ENCODE measurements at places on chromosomes 6 and 20.

GRCh38 chr6:150001295-150002008, 23.9 kb downstream of the RAET1L start:
- DNase-seq = no peak

GRCh38 chr20:24836661-24837299, 112.3 kb upstream of the CST7 start:
- DNase-seq = no peak

- DNase-seq = no peak
Observed at GRCh38 chr20:39268981-39269461, 306.9 kb downstream of the DHX35 start.

- no peak for DNase-seq
Observed at GRCh38 chr6:25640446-25640845, 11.6 kb upstream of the SCGN start.

DNA sequence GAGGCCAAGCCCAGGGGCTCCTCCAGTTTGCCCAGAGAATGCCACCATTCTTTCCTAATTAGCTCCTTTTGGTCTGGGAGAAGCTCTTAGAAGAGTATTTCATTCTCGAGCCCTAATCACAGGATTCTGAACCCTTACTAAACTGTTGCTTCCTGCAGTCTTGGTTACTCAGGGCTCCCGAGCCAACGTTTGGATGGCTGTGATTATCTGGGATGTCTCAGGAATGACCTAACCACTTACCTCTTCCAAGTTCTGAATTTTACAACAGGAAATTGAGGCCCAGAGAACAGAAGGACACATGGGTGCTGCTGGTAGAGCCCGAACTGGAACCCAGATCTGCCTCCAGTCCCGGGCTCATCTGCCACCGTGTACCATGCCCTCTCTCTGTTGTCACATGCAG, 22.2 kb upstream of the PNPLA1 start:
- no peak for DNase-seq

- no peak for DNase-seq
Observed at GRCh38 chr20:23164176-23164601, 78.1 kb upstream of the CD93 start.

- peak; percentile 88 for DNase-seq
Observed at GRCh38 chr20:33672426-33673113, 1.7 kb downstream of the NECAB3 start.

DNA sequence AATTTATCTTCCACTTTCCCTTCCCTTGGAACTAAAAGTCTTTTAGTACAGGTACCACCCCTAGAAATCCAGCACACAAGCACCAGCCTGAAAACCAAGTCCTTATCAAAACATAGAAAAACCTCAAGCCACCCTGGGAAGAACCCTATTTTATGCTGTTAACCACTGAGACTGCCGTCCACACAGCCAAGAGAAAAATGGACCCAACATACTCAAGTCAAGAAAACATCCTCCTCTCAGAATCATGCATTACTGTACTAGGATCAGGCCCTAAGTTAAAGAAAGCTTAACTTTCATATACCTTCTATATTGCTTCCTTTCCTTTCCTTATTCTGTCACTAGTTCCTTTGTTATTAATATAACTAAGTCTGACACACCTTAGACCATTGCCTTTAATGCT, 16.9 kb upstream of the GOPC start:
- DNase-seq = no peak

DNA sequence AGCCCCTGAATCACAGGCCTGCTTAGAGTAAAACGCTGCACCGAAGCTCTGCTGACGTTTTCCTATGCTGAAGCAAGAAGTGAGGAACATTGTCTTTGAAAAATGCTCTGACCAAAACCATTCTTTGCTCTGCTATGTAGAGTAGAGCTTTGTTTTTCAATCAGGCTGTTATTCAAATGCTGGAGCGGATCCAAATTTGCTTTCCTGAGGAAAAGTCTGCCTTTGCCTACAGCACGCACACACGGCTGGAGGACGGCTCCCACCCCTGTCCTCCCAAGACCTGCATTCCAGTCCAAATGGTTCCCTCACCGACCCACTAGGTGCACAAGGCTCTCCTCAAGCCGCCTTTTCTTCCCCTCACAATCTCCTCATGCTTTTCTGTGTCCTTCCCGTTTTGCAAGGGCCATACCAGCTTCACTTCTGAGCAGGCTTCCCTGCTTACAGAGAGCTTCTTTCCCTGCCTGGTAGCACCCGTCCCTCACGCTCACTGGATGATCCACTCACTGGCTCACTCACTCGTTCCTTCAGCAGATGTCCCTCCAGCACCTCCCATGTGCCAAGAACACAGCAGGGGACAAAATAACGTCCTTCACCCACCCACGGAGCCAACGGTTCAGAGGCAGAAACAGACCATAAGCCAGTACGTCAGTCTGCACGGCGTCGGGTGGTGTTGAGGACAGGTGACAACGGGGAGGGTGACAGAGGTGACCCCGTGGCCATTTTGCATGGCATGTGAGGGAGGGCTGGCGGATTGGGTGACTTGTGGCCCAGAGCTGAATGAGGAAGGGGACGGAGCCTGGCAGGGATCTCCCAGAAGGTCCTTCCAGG, 137.9 kb upstream of the NEDD9 start:
- no peak for DNase-seq

DNA sequence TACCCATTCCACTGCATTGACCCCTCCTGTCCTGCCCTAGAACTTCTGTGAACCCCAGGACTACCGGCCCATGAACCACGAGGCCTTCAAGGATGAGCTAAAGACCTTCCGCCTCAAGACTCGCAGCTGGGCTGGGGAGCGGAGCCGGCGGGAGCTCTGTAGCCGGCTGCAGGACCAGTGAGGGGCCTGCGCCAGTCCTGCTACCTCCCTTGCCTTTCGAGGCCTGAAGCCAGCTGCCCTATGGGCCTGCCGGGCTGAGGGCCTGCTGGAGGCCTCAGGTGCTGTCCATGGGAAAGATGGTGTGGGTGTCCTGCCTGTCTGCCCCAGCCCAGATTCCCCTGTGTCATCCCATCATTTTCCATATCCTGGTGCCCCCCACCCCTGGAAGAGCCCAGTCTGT, 8.7 kb downstream of the CDC25B start:
- DNase-seq = no peak

DNA sequence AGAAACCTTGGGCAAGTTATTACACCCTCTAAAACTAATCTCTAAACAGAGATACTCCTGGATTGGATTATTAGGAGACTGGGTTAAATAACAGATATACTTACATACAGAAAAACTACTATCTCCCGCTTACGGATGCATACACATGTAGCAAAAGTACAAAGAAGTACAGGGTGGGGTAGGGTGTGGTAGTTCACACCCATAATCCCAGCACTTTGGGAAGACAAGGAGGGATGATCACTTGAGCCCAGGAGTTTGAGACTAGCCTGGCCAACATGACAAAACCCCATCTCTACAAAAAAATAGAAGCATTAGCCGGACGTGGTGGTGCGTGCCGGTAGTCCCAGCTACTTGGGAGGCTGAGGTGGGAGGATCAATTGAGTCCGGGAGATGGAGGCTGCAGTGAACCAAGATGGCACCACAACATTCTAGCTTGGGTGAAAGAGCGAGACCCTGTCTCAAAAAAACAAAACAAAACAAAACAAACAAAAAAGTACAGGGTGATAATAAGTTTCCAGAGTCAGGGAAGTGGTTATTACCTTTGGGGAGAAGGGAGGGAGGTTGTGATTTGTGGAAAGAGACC, 8.1 kb downstream of the PIM1 start:
- DNase-seq = no peak

DNA sequence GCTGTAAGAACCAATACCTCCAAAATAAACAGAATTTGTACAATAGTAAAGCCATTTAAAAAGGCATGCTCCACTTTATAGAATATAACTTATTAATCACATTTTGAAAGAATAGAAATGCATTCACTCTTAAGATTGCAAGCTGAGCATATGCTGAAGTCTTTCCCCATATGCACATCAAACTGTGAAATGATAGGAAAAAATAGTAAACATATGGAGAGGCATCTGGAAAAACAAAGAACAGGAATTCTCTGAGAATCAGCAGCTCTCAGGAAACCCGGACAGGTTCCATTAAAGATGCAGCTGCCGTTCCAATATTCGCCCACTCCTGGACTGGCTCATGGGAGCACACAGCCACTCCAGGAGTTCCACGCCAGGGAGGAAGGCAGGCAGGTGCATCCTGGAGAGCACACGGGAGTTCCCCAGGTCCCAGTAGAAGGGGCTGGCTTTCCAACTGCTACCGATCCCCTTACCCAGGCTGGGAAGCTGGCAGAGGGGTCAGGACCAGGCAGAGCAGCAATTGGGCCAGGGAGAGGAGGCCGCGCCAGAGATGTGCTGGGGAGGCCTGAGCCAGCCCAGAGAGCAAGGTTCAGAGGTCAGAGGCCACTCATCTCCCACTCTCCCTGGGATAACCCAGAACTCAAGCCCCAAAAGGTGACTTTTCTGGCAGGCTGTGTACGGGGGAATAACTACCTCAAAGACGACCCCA, 111.1 kb downstream of the DLL1 start:
- DNase-seq = no peak

GRCh38 chr6:90305800-90306448, 9.3 kb upstream of the BACH2 start:
- no peak for DNase-seq

- no peak for DNase-seq
Observed at GRCh38 chr6:71290611-71291010, 2.0 kb downstream of the OGFRL1 start.

DNA sequence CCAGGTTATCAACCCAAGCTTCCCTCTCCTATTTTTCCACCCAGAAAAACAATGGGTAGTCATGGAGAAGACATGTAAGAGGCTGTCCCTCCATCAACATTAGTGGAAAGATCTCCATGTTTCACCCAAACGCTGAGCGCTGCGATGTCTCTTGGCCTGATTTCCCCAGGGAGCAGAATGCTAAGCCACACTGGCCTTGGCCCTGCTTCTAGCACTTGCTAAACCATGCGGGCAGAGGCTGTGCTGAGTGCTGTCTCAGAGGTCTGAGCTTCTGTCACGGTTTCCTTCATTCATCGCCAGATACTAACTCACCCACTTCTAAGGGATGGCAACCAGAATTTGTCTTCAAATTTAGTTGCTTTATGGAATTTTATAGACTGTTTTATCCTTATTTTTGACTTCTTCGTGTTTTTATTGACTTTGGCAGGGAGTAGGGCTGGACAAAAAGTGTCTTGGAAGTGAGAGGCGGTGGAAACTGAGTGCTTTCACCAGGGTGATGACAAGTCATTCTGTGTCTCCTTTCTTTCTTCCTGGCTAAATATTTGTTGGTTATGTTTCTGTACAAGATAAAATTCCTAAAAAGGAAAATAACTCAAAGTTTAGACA, 181.4 kb upstream of the UST start:
- DNase-seq = no peak

DNA sequence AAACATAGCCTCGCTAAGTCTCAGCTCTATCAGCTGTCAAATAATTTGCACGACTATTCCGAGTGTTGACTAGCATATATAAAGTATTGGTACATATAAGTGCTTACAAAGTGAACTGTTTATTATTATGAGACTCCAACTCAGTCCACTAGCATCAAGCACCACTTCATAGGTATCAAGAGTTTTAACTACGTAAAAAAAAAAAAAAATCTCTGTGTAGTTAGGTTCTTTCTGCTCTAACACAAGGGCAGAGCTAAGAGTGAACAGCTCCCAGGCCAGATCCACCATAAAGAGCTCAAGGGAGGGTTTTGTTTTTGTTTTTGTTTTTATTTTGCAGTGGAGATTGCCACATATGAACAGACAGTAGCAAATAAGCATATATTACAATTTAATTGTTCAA, 309.8 kb upstream of the SGK1 start:
- no peak for DNase-seq

- DNase-seq = no peak
Observed at GRCh38 chr6:110649704-110650103, 165.6 kb downstream of the CDK19 start.

DNA sequence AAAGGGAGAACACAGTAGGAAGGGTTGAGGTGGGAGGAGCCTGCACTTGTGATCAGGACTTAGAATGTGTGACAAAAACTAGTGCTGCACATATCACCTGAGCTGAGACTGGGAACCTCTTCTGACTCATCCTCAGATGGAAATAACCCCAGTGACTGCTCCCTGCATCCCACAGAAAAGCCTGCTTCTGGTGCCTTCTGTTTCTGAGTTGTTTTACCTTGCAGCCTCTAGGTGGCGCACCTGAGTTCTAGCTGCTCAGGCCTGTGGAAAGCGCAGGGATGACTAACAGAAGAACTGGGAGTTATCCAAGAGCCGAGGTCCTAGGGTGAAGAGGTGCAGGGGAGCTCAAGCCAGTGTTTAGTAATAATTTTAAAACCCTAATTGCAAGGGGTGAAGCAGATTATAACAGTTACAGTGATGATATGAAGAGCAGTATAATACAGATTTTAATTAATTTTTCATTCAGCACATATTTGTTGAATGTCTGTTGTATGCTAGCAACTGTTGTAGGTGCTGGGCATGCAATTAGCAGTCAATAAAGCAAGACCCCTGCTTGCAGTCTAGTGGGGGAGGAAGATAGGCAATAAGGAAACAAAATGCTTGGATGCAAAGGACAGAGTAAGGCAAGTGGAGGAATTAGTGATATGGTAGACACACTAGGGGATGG, 302.5 kb downstream of the DHX35 start:
- DNase-seq = no peak

DNA sequence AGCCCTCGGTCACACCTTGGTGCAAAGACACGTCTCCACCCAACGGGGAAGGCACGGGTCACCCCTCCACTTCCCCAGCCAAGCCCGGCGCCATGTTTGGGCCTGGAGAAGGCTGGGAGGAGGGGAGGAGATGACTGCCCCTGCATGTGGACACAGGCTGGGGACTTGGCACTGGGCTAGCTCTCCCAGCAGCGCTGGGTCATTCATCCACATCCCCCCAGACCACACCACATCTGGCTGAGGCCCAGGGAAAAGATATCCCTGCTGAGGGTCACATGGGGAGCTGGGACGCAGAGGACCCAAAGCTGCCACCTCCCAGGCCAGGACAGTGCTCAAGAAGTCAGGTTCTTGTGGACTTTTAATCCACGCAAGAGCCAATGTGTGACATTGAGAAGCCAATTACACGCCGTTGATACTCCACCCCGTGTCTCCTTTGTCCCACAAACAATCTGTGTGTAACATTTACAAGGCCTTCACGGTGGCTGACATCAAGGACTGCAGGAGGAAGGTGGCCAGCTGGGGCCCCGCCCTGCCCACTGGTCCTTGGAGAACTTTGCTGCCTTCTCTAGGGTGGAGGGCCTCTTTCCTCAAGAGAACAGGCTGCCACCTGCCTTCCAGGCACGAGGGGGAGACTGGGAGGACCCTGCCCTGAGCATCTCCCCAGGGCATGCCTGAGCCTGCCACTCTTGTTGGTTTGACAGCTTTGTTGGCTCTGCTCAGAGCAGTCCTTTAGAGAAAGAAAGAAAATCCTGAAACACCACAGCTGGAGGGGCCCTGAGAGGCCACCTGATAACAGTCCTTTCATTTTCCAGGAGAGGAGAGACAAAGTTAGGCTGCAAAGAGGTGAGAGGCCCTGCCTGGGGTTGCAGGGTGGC, 5.3 kb upstream of the IP6K3 start:
- DNase-seq = no peak

DNA sequence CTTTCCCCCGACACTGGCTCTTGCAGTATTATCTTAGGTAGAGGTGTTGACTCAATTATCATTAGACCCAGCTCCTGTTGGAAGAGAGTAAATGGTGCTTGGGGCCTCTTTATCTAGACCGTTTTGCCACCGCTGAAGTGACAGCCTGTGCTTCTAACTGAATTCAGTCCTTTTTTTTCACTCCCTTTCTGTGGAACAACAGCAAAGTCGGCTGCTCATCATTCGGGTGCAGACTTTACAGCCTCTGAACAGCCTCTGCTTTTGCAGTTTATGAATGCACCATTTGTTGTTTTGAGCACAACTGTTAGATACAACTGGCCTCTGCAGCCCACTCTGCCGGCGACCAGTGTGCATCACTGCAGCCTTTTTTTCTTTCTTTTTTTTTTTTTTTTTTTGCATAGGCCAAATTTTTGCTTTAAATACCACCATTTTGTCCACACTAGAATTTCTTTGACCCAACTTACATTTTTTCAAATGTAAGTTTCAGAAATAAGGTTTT, 35.8 kb downstream of the RREB1 start:
- DNase-seq = no peak
